Liver (tissue), 10 donors: ENCODE measurements at places on chromosomes 6 and 20. TPM values are rescaled to one million over a fixed set of nuclear protein-coding genes. Genes with fewer than 3 reads are reported as not detected.
A peak's percentile ranks its signal among the peaks of the same experiment; 100 is the strongest.

GRCh38 chr6:31204751-31205145 is 34.3 kb upstream of the POU5F1 start:
- peaks cover 42% of the 10 kb centered on the region for H3K4me1 ChIP-seq
- no peaks in the 10 kb centered on the region for H3K27me3 ChIP-seq
- peak overlapping the region; percentile 96 for H3K27ac ChIP-seq
- DNase-seq = no peak

- peaks cover 1% of the 10 kb centered on the region for H3K36me3 ChIP-seq
- no peak overlapping the region for H3K27ac ChIP-seq
- DNase-seq = peak; percentile 56
- no peak overlapping the region for H3K4me3 ChIP-seq
Observed at GRCh38 chr6:4805553-4806336, 29.5 kb downstream of the CDYL start.

DNA sequence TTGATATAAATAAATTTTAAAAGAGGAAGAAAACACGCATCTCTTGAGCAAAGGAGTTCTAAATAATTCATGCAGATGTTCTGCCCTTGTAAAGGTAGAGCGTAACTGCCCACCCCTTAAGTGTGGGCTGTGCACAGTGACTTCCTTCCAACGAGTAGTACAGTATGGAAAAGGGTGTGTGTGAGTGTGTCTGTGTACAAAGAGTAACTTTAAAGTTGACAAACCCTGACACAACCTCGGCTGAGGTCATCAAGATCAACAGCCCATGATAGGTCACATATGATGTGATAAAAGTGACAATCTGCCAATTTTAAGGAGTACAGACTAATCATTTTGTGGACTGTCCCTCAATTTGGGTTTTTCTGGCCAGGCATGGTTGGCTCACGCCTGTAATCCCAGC is 225.7 kb downstream of the ATXN1 start:
- H3K27me3 ChIP-seq = no peaks in the 10 kb centered on the region
- H3K36me3 ChIP-seq = no peaks in the 10 kb centered on the region
- no peak overlapping the region for H3K27ac ChIP-seq

DNA sequence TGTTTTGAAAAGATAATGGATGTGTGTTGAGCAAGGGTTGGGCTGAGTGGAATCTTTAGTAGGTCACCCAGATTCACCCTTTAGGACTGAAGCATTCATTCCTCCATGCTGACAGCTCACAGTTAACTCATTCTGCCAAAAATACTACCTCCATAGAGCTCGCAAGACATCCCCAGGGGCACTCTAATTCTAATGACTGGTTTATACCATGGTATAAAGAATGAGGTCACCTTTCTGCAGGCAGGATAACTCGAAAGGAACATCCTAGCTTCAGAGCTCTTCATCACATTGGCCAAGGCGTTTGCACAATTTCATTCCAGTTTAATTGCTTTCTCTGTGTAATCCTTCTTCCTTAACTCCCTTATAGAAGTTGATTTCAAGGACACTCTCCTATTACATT is 1257.2 kb upstream of the EYS start:
- no peak overlapping the region for H3K4me3 ChIP-seq
- H3K36me3 ChIP-seq = no peaks in the 10 kb centered on the region
- H3K4me1 ChIP-seq = no peaks in the 10 kb centered on the region
- no peak overlapping the region for H3K27ac ChIP-seq
- no peak for DNase-seq

- peak; percentile 59 for DNase-seq
- no peaks in the 10 kb centered on the region for H3K27me3 ChIP-seq
- H3K4me3 ChIP-seq = peak overlapping the region; percentile 99
- peak overlapping the region; percentile 87 for H3K27ac ChIP-seq
- no peaks in the 10 kb centered on the region for H3K36me3 ChIP-seq
Observed at GRCh38 chr6:26284537-26285142, 80.4 kb upstream of the BTN3A2 start.

GRCh38 chr6:169450097-169450496 is 196.5 kb upstream of the THBS2 start:
- no peaks in the 10 kb centered on the region for H3K27me3 ChIP-seq
- no peak overlapping the region for H3K4me3 ChIP-seq
- no peak for DNase-seq
- no peaks in the 10 kb centered on the region for H3K4me1 ChIP-seq
- H3K36me3 ChIP-seq = no peaks in the 10 kb centered on the region
- H3K27ac ChIP-seq = no peak overlapping the region

DNA sequence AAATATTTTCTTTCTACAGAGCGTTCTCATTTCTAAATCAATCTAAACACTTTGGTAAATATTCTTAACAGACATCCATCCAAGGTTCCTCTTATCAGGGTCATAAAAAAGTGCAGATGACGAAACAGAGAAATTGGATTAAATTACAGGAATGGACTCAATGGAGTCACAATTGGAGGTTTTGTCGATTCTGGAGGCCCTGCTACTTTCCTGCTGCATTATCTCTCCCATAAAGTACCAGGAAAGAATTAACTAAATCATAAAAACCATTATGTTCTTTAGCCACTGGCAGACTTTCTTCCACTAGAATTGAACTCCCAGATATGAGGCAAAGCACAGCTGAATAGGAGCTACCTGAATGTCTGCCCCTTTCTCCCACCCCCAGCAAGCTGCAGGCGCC is 610.6 kb downstream of the HDGFL1 start:
- no peak for DNase-seq
- H3K4me3 ChIP-seq = no peak overlapping the region
- no peak overlapping the region for H3K27ac ChIP-seq

GRCh38 chr20:48618052-48618451 is 209.7 kb downstream of the PREX1 start:
- no peak overlapping the region for H3K27ac ChIP-seq
- no peak for DNase-seq
- H3K4me1 ChIP-seq = peaks cover 3% of the 10 kb centered on the region
- peaks cover 4% of the 10 kb centered on the region for H3K27me3 ChIP-seq
- H3K4me3 ChIP-seq = no peak overlapping the region
- no peaks in the 10 kb centered on the region for H3K36me3 ChIP-seq

GRCh38 chr20:12679447-12679846 is 329.3 kb upstream of the SPTLC3 start:
- no peaks in the 10 kb centered on the region for H3K27me3 ChIP-seq
- no peaks in the 10 kb centered on the region for H3K36me3 ChIP-seq
- no peak overlapping the region for H3K27ac ChIP-seq
- no peak for DNase-seq
- H3K4me3 ChIP-seq = no peak overlapping the region
- H3K4me1 ChIP-seq = no peaks in the 10 kb centered on the region

DNA sequence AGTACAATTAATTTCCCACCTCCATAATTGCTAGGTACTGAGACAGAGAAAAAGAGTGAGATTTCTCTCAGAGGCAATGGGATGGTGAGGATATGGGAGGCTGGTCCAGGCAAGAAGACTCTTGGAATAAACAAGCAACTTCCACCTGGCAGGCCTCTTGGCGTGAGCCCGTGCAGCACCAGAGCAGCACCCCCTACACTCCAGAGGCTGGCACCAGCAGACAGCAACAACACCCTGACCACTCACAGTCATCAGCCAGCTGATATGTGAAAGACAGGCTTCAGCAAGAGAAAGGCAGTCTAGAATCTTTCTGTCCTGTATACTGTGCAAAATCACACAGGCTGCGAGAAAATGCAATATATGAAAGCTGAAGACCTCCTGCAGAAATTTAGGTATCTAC is 59.7 kb downstream of the KIF13A start:
- H3K36me3 ChIP-seq = no peaks in the 10 kb centered on the region
- DNase-seq = no peak
- no peaks in the 10 kb centered on the region for H3K27me3 ChIP-seq
- no peak overlapping the region for H3K4me3 ChIP-seq
- H3K4me1 ChIP-seq = peaks cover 33% of the 10 kb centered on the region

GRCh38 chr6:93164781-93165180 is 254.6 kb downstream of the EPHA7 start:
- H3K4me3 ChIP-seq = no peak overlapping the region
- H3K4me1 ChIP-seq = no peaks in the 10 kb centered on the region
- no peak overlapping the region for H3K27ac ChIP-seq
- H3K27me3 ChIP-seq = no peaks in the 10 kb centered on the region

GRCh38 chr6:122619309-122619708 is 9.1 kb downstream of the PKIB start:
- H3K36me3 ChIP-seq = no peaks in the 10 kb centered on the region
- H3K27me3 ChIP-seq = no peaks in the 10 kb centered on the region
- H3K4me1 ChIP-seq = no peaks in the 10 kb centered on the region
- no peak overlapping the region for H3K27ac ChIP-seq
- no peak overlapping the region for H3K4me3 ChIP-seq

DNA sequence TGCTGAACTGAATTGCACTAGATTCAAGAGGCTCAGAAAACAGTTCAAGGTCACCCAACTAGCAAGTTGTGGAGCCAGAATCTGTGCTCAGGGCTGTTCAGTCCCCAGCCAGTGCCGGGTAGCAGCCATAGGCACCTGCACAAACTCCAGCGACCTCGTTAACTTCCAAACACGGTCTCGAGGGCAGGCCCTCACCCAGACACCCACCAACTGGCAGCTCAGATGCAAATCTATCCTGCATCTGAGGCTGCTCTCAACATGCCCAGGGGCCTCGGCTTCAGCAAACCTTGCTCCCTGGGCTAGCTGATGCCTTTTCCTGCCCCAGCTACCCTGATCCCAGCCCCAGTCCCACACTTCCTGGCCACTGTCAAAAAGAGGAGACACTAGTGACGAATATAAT is 3.7 kb downstream of the JPH2 start:
- no peaks in the 10 kb centered on the region for H3K27me3 ChIP-seq
- no peaks in the 10 kb centered on the region for H3K4me1 ChIP-seq
- H3K4me3 ChIP-seq = no peak overlapping the region
- H3K36me3 ChIP-seq = no peaks in the 10 kb centered on the region
- H3K27ac ChIP-seq = no peak overlapping the region

DNA sequence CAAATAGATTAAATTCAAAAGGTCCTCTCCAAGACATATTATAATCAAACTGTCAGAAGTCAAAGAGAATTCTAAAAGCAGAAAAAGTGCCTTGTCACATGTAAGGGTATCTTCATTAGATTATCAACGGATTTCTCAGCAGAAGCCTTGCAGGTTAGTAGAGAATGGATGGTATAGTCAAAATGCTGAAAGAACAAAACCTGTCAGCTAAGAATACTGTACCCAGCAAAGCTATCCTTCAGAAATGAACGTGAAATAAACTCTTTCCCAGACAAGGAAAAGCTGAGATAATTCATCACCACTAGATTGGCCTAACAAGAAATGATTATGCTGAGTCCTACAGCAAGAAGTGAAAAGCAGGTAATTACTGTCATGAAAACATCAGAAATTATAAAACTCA is 92.9 kb downstream of the STXBP5 start:
- peaks cover 3% of the 10 kb centered on the region for H3K36me3 ChIP-seq
- no peak for DNase-seq
- H3K27me3 ChIP-seq = no peaks in the 10 kb centered on the region

DNA sequence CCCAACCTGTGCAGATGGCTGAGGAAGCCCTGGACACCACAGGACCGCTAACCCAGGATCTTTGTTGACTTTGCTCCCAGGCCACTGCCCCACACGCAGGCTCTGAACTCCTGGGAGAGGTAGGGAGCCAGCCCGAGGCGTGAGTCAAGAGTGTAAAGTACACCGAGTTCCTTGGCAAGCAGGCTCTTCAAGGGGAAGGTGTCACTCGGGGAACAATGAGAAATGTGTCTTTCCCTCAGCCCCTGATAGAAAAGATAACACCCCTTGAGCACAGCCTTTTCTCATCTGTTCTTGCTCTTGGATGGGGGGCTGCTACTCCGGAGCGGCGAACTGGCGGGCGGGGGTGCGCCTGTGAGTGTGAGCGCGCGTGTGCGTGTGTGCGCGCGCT is 472 bp upstream of the EDN3 start:
- peaks cover 9% of the 10 kb centered on the region for H3K27me3 ChIP-seq
- H3K4me3 ChIP-seq = no peak overlapping the region
- no peaks in the 10 kb centered on the region for H3K4me1 ChIP-seq
- no peaks in the 10 kb centered on the region for H3K36me3 ChIP-seq
- DNase-seq = no peak

DNA sequence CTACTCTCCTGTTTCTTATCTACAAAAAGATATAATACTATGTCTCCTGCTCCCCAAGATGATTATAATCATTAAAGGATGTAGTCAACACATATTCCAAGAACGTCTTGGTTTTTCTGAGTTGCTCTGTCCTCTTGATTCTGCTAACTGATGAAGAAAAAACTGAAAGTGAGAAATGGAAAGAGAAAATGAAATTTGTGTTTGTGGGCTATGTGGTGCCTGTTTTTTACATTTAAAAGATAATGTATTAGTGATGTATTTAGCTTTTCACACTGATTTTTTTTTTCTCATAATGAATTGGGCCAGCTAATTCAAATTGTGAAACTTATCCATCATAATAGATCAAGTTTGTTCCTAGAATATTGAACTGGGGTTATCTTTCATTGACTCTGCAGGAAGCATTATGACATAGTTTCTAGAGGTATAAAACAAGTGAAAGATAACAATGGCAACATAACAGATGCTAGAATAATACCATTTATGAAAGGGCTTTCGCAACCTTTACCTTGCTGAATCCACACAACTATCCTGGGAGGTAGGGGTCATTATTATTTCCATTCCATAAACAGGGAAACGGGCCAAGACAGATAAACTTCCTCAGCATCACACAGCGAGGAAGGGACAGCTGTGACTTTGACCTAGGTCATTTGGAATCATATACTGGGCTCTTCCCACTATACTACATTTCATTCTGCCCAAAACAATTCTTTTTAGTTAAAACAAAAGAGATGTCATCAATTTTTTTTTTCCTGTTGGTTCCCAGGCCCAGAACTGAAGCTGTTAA is 336.7 kb downstream of the GJA1 start:
- no peaks in the 10 kb centered on the region for H3K4me1 ChIP-seq
- H3K27me3 ChIP-seq = no peaks in the 10 kb centered on the region
- H3K27ac ChIP-seq = no peak overlapping the region
- no peak overlapping the region for H3K4me3 ChIP-seq
- no peaks in the 10 kb centered on the region for H3K36me3 ChIP-seq

DNA sequence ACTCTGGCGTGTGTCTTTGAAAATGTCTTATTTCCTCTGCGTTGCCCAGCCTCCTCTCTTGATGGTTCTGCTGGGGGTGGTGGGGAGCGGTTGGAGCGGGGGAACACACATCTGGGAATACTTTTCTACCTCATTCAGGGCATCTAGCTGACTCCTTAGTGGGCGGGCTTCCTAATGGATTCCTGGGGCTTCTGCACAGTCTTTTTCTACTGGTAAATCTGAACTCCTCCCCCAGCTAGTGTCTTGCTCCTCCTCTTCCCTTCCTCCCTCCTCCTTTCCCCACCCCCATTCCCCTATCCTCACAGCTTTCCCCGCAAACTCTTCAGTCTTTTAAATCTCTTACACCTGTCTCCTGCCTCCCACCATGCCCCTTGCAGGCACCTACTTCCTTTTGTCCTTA is 74.4 kb downstream of the PRL start:
- H3K36me3 ChIP-seq = no peaks in the 10 kb centered on the region
- no peak overlapping the region for H3K27ac ChIP-seq

GRCh38 chr6:43771858-43772680 is 2.1 kb downstream of the VEGFA start:
- no peaks in the 10 kb centered on the region for H3K27me3 ChIP-seq
- H3K36me3 ChIP-seq = peaks cover 14% of the 10 kb centered on the region
- peak overlapping the region; percentile 96 for H3K27ac ChIP-seq
- H3K4me1 ChIP-seq = peaks cover 40% of the 10 kb centered on the region

GRCh38 chr6:112254921-112255320 is 554 bp upstream of the LAMA4 start:
- no peak overlapping the region for H3K4me3 ChIP-seq
- no peaks in the 10 kb centered on the region for H3K36me3 ChIP-seq
- H3K4me1 ChIP-seq = no peaks in the 10 kb centered on the region
- DNase-seq = no peak
- H3K27me3 ChIP-seq = no peaks in the 10 kb centered on the region

LRRC73 gene
- total RNA-seq = 0.08 TPM

FAM120B gene
- 10.5 TPM for total RNA-seq

IP6K3 gene
- 7.0 TPM for total RNA-seq

RING1 gene
- total RNA-seq = 11.5 TPM

CYP21A2 gene
- 29.6 TPM for total RNA-seq

VWA7 gene
- 2.0 TPM for total RNA-seq

SLC52A3 gene
- not detected for total RNA-seq

DSN1 gene
- 6.2 TPM for total RNA-seq

ANGPT4 gene
- 0.05 TPM for total RNA-seq
